ENCODE measurements at places on chromosomes 6 and 20.

DNA sequence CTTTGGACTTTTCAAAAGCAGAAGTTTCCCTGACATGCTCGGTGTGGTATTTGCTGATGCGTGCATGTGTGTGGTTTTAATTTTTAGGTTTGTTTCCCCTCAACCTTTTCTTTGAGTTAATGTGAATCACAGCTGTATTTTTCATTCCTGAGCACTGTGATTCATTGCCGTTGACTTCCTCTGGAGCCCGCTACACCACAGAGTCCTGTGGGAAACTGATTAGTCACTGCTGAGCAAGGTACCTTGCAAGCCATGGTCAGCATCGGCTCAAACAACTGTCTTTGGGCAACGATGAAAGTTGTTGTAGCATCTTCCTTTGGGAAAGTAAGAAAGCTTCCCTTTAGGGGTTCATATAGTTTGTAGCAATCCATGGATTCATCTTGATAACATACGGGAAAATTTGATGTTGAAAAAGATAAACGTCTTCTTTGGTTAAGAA lies 57.5 kb downstream of the RIN2 start:
- H3K4me1 ChIP-seq = peaks cover 6% of the 10 kb centered on the region
- H3K27me3 ChIP-seq = no peaks in the 10 kb centered on the region
- peak; percentile 52 for DNase-seq
- no peaks in the 10 kb centered on the region for H3K36me3 ChIP-seq

DNA sequence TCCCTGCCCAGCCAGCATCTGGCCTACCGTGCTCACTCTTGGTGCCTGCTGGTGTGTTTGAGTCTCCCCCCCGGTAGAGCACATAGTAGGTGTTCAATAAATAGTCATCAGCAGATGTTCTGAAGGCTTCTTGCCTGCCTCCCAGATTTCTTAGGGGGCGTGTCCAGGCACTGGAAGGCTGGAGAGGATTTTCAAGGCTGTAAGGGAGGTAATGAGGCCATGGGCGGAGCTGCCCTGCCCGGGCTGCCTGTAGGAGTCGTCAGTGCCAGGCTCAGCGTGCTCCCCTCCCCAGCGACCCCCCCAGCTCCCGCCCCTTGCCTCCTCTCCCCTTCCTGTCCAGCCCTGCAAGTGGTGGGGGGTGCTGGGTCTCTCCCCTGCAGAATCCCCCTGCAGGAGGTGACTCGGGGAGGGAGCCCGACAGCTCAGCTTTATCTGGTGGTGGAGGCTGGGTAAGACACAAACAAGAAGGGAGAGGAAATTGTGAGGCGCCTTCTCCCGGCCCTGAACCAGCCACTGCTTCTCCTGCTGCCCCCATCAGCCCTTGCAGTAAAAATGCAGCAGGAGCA lies 55.9 kb downstream of the BCAS4 start:
- H3K36me3 ChIP-seq = no peaks in the 10 kb centered on the region
- H3K27me3 ChIP-seq = no peaks in the 10 kb centered on the region
- no peak overlapping the region for H3K4me3 ChIP-seq
- H3K4me1 ChIP-seq = no peaks in the 10 kb centered on the region
- no peak overlapping the region for H3K27ac ChIP-seq

GRCh38 chr20:63097336-63097831 lies 90.6 kb upstream of the BHLHE23 start:
- DNase-seq = peak; percentile 7
- H3K4me1 ChIP-seq = no peaks in the 10 kb centered on the region
- no peaks in the 10 kb centered on the region for H3K27me3 ChIP-seq
- H3K27ac ChIP-seq = no peak overlapping the region

DNA sequence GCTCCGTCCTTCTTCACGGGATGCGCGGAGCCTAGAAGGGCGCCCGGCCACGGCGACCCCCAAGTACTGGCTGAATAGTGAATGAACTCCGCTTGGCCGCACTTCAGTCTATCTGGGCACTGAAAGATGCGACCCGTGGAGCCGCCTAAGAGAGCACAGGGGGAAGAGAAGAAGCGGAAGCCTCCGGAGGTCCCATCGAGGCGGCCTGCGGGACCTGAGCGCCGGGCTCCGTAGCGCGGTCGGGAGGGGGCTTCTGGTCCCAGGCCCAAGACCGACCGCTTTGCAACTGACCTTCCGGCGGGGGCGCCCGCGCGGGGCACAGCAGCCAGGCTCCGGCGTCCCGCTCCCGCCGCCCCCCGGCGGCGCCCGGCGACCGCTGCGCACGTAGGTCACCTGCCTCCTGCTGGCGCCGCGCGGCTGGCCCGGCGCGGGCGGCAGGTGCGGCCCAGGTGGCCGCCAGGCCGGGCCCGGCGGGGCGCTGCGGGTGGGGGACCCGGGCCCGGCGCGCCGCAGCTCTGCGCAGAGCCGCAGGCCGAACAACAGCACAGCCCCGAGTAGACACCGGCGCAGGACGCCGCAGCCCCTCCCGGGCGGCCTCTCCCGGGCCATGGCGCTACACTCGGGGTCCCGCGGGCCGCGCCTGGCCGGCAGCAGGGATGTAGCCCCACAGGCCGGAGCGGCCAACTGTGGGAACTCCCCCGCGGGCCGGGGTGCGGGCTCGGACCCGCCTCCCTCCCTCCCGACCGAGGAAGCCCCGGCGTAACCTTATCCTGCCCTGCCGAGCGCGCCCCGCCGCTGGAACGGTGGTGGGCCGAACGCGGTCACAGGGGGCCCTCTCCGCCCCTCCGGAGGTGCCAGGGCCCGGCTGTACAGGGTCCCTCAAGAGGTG lies at the start of gene METTL24:
METTL24 (minus strand) TSS at position 686 of the 889 bp plus-strand sequence; CDS start at position 609, 77 bp downstream.
- no peaks in the 10 kb centered on the region for H3K27me3 ChIP-seq
- peak within 1 kb of the TSS; percentile 98 for H3K27ac ChIP-seq
- peak; percentile 55 for DNase-seq
- no peaks in the 10 kb centered on the region for H3K36me3 ChIP-seq
- H3K4me3 ChIP-seq = peak within 1 kb of the TSS; percentile 55

DNA sequence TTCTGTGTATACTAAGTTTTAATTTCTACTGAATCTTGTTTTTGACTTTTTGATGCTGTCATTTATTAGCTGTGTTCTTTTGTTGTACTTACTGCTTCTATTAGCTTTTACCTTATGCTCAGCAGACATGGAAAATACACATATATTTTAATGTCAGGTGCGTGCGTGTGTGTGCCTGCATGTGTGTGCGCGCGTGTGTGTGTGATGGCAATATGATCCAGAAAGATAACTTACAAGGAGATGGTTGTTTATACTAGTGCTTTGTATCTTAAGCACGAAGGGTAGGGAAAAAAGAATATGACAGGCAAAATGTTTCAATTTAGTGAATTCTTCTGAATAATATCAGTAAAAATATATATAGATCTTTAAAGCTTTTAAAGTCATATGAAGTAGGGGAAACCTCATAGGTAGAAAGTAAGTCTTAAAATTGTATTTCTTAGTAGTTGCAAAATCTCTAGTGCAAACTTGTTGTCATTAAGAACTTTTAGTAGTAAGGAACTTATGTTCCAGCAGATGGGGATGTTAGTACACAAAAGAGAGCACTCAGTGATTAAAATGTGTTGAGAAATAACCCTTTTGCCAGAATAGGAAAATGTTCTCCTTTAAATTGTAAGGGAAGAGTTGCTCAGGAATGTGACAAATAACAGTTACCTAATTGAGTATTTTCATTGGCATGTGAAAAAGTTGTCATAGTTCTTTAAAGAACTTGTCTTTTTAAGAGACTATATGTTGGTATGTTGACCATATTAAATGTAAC lies 13.2 kb downstream of the QKI start:
- no peaks in the 10 kb centered on the region for H3K36me3 ChIP-seq
- H3K27me3 ChIP-seq = no peaks in the 10 kb centered on the region
- no peak for DNase-seq
- peaks cover 21% of the 10 kb centered on the region for H3K4me1 ChIP-seq

Measured in uterus (tissue), 4 donors.